ENCODE measurements at places on chromosomes 6 and 20.

DNA sequence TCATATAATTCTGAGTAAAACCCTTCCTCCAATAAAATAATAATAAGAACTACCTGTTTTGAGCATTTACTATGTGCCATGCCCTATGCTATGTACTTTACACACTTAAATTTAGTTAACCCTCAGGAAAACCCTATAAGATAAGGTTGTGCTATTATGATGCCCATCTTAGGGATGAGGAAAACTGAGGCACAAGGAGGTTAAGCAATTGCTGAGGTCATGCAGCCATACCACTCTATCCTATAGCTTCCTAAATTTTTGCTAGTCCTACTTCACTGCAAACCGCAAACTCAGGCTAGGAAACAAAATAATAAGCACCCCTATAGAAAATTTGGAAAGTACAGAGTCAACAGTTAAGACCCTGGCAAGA, 38.9 kb upstream of the GFOD1 start:
- no peak for DNase-seq
- H3K27ac ChIP-seq = no peak overlapping the region
- no peaks in the 10 kb centered on the region for H3K27me3 ChIP-seq
- H3K4me3 ChIP-seq = no peak overlapping the region
- H3K4me1 ChIP-seq = no peaks in the 10 kb centered on the region

DNA sequence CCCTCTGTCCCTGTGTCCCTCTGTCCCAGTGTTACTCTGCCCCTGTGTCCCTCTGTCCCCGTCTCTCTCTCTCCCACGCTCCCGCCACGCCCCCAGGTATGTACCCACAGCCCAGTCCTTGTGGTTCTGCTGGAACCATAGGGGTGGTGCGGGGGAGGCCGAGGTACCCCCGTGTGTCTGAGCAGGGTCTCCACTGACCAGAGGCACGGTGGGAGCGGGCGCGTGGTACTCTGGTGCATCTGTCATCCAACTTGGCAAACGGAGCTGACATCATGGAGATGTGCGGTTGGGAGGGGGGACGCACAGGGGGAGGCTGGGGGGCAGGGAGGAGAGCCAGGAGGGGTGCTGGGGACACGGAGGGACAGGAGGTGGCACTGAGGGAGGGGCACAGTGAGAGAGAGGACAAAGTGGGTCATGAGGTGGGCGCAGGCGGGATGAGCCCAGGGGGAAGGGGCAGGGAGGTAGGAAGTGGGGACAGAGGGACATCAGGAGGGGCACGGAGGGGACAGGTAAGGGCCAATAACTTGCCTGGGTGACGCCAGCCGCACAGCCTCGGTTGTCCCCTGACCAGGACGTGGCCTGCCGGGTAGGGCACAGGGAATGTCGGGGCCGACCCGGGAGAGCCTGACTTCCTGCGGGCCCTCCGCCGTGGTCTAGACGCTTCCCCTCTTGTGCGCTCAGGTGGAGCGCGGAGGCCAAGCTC, 163.6 kb upstream of the PDE10A start:
- no peak overlapping the region for H3K27ac ChIP-seq
- no peak for DNase-seq
- H3K4me3 ChIP-seq = no peak overlapping the region
- no peaks in the 10 kb centered on the region for H3K36me3 ChIP-seq

GRCh38 chr6:43781941-43782704, 12.1 kb downstream of the VEGFA start:
- peaks cover 27% of the 10 kb centered on the region for H3K36me3 ChIP-seq
- H3K27ac ChIP-seq = peak overlapping the region; percentile 72
- no peak overlapping the region for H3K4me3 ChIP-seq
- no peaks in the 10 kb centered on the region for H3K27me3 ChIP-seq

GRCh38 chr6:33577106-33577535, 3.0 kb downstream of the BAK1 start:
- no peak overlapping the region for H3K4me3 ChIP-seq
- DNase-seq = peak; percentile 41
- no peak overlapping the region for H3K27ac ChIP-seq
- peaks cover 32% of the 10 kb centered on the region for H3K4me1 ChIP-seq
- H3K27me3 ChIP-seq = no peaks in the 10 kb centered on the region

DNA sequence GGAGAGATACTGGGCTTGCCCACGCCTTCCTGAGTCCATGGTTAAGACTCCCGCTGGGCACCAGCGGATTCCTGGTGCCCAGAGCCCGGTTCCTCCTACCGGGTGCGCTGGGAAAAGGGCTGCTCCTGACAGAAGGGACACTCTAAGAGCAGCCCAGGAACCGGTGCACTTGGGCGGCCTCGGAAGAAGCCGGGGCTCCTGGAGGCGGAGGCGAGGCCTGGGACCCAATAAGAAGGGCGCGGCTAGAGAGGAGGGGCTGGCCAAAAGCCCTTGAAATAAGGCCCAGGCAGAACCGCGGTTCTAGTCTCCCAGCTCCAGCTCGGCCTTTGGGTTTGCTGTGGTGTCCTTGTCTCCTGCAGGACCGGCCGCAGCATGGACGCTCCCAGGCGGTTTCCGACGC, at the start of gene KHDC3L:
Gene KHDC3L (plus strand): TSS at position 301 of the 400 bp plus-strand sequence. CDS start 72 bp downstream, at position 373.
- no peak within 1 kb of the TSS for H3K27ac ChIP-seq
- H3K27me3 ChIP-seq = no peaks in the 10 kb centered on the region
- no peaks in the 10 kb centered on the region for H3K4me1 ChIP-seq
- H3K36me3 ChIP-seq = no peaks in the 10 kb centered on the region
- DNase-seq = no peak

GRCh38 chr20:16580147-16580546, 6.9 kb upstream of the KIF16B start:
- H3K4me1 ChIP-seq = peaks cover 17% of the 10 kb centered on the region
- no peak overlapping the region for H3K4me3 ChIP-seq
- H3K36me3 ChIP-seq = no peaks in the 10 kb centered on the region
- no peaks in the 10 kb centered on the region for H3K27me3 ChIP-seq
- H3K27ac ChIP-seq = no peak overlapping the region

DNA sequence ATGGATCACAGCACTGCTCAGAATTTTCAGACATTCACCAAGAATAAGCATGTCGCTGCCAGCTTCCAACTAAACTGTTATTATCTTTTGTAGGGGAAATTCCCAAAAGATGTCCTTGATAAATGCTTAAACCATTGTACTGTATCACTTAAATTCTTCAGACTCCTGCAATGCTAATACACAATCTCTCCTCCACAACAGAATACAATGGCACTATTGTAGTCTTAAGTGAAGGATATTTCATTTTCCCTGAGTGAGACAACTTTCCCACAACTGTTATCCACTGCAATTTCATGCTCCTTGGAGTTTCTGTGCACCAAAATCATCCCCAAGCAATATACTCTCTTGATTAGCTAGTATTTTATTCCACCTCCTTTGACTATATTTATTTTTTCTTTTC, 189.7 kb downstream of the COL9A1 start:
- H3K36me3 ChIP-seq = no peaks in the 10 kb centered on the region
- DNase-seq = no peak
- H3K27me3 ChIP-seq = no peaks in the 10 kb centered on the region
- H3K27ac ChIP-seq = no peak overlapping the region
